Activated CD4-positive, alpha-beta T cell treated with anti-CD3 and anti-CD28 coated beads for 24 hours (primary cell): ENCODE measurements at places on chromosomes 11 and 22.

GRCh38 chr11:134599299-134599771 is 187.3 kb upstream of the B3GAT1 start:
- DNase-seq, result no peak

DNA sequence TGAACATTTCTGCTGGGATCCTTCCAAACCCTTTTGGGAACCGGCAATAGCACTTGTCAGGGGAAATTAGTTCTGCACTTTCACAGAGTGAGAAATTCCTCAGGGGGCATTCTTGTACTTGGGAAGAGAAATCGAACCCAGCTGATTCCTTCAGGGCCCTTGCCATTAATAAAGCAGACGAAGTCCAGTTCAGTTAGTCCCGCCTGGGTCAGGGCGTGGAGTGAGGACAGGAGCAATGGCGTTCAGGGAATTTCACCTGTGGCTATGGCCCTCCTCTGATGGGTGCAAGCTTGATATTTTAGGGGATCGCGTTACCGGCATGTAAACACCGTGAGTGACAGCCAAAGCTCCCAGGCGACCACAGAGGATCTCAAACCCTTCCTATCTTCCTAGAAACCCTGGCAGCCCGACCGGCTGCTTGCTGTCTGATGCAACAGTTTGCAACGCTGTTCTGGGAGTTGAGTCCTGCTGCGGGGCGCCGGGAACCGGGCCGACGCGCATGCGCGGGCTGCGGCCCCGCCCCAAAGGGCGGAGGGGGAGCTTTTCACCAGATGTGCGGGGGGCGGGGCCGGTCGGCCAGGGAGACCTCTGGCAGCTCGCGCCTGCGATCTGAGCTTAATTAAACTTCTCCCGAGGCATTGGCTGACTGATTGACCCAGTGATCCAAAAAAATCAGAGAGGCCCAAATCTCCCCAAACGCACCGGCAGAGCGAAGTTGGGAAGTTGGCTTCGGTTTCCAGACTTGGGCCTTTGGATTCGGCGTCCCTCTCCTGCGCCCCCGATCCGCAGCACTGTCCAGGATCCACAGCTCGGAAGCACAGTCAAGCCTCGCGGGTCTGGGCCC is 34.3 kb upstream of the CREB3L1 start:
- peak; percentile 86 for DNase-seq

GRCh38 chr22:49289822-49290679 is 537.6 kb downstream of the BRD1 start:
- no peak for DNase-seq

DNA sequence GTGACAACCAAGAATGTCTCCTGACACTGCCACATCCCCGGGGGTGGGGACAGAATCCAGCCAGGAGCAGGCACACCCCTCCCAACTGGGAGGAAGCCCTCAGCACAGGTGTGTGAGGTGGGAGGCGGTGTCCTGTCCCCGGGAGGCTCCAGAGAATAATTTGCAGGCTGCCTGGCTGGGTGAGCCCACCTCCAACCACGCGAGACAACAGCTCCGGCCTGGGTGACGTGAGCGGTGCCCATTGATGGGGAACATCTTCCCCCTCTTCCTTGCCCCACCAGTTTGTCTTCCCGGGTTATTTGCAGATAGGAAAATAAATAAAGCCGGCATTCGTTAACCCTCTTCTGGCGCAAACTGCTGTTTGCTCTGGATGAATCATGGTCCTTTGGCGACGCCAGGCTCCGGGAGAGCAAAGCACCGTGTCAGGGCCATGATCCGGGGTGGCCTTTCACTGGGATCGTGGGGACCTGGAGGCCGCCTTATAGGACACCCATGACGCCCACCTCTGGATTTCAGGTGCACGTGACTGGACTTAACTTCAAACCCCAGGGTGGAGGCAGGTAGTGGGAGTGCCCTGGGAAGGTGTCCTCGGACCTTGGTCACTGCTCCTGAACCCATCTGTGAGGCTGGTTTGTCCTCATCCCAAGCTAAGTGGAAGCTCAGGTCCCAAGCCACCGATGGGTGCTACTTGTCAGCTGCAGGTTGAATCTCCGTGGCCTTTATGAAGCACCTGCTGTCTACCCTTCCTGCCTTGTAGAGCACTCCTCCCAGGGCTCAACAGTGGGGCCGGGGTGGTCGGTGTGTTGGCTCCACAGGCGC is 13.9 kb downstream of the CCND1 start:
- no peak for DNase-seq

- no peak for DNase-seq
Measured at GRCh38 chr22:38837414-38837928, 6.4 kb downstream of the NPTXR start.

DNA sequence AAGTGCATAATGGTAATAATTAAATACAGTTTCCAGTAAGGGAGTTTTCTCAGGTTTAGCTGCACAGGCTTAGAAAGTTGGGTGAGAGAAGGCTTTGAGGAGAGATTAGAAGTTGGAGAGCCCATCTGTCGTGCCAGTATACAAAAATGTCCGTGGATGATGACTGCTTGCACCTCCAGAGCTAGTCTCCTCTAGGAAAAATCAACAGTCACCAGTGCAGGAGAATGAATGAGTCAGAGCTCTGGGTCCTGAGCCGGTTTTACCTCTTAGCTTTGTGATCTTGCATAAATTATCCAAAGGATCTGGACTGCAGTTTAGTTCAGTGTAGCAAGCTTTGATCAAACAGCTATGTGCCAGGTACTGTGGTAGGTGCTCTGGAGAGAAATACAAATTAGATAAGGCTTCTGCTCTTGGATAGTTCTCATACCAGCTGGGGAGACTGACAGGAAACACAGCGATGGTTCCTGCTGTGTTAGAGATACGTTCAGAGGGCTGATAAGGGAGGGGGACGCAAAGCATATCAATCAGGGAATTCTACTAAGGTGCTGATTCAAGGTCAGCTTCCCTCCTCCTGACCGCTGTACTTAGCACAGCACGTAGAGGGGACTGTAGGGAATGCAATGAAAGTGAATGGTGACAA is 125.9 kb downstream of the TEAD1 start:
- no peak for DNase-seq

- no peak for DNase-seq
Measured at GRCh38 chr11:120198403-120198786, 12.4 kb upstream of the OAF start.

DNA sequence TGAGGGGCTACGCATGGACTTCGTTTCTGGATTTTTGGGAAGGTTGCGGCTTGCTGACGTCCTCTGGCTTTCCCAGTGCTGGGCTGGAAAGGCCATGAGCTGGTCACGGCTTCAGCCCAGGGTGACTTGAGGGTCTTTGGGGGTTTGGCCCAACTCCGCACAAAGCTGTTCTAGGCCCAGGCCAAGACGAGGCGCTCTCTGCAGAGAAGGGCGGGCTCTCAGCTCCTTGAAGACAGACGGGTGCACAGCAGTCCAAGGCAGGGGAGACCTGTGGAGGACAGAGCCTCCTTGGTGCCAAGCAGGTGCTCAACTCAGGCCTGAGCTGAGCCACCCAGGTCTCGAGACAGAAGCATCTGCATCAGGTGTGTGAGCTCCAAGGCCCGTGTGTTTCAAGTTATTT is 1003.7 kb downstream of the BRD1 start:
- no peak for DNase-seq

- DNase-seq, result no peak
Measured at GRCh38 chr11:57584341-57584740, 13.1 kb upstream of the SERPING1 start.

DNA sequence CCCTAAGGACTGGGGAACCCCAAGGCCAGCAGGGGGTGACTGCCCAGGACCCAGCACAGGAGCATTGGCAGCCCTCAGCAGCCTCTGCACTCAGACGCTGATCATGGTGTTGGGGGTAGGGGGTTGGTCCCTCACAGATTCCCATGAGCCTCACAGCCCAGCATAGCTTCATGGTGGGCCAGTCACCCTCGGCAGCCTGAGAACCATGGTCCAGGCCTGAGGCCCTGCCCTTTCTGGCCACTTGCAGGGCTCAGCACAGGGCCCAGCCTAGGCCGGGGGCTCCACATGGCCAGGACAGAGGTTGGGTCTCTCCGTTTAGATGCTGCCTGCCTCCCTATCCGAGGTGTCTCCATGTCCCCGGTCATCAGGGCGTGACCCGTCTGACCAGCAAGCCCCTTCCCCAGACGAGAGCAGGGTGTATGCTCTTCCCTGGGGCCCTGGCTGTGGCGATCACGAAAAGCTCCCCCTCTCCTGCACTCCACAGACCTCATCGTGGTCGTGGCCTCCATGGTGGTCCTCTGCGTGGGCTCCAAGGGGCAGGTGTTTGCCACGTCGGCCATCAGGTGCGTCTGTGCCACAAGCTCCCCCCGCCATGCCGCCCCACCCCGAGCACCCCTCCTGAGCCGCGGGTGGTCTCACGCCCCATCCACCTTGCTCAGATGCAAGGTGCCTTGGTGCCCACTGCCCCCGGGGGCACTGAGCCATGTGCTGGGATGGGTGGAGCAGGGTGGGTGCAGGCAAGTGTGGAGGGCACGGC is 126.2 kb downstream of the KCNQ1 start:
- no peak for DNase-seq

DNA sequence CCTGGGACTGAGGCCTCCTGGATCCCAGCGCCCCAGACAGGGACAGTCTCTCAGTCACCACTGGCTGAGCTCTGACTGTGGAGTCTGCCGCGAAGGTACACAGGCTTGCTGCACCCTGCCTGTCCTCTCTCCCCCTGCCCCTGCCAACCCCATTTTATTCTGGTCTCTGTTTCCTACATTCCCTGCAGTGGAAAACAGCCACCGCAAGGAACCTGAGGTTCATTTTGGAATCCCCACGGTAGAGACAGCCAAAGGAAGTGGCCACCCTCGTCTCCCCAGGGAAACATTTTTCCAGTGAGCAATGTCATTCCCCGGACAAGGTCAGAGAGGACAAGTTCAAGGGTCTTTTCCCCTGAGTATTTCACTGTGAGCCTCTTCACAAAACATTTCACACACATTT is 56.6 kb downstream of the FBXO7 start:
- no peak for DNase-seq

- DNase-seq, result no peak
Measured at GRCh38 chr11:2940147-2940920, 11.1 kb upstream of the PHLDA2 start.

DNA sequence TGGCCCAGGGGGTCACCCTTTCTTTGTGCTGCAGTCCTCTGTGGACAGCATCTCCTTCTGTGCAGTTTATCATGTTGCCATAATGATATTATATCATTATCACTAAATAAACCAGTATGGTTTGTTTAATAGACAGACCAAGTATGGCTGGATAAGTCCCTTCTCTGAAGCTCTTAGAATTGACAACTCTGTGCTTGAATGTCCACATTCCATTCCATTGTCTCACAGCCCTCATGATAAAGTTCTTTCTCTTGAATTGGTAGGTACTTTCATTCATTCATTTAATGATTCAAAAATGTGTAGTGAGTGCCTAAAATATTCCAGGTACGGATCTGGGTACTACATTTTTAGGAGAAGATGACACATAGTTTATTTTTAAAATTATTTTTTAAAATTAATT is 7.8 kb downstream of the RPS6KA4 start:
- DNase-seq, result no peak

GRCh38 chr11:75898871-75899270 is 83.9 kb downstream of the UVRAG start:
- DNase-seq, result no peak

DNA sequence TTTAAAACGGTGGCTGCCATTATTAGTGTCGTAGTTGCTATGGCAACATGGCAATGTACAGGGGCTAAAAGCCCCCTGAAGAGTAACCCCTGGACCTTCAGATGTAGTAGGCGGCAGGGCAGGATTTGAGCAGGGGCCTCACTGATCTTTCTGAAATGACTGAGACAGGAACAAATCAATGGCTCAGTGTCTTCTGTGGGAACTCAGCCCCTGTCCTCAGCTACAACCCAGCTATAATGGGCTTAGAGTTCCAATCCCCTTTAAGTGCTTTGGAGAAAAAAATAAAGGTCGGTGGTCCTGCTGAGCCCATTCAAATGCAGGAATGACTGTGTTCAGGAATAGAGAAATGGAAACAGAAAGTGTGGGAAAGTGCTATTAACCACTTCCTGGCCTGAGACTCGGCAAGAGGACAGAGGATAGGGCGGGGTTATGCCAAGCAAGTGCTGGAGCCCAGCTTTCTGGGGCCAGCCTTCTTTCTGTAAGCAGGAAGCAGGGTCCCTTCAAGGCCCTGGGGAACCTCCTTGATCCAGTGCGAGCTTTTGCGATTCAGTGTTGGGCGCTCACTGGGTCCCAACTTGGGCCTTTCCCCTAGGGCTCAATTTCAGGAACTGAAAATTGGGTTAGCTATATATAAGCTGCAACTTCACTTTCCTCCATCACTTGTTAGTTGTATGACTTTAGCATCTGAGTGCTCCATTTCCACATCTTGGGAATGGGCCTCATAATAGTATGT is 6.1 kb upstream of the CD82 start:
- no peak for DNase-seq

- DNase-seq, result no peak
Measured at GRCh38 chr11:15801126-15801525, 555.2 kb downstream of the SOX6 start.

- no peak for DNase-seq
Measured at GRCh38 chr11:67457453-67457852, 2.3 kb downstream of the CABP4 start.
